Activated naive CD4-positive, alpha-beta T cell (primary cell): ENCODE measurements at places on chromosomes 5 and 9.

DNA sequence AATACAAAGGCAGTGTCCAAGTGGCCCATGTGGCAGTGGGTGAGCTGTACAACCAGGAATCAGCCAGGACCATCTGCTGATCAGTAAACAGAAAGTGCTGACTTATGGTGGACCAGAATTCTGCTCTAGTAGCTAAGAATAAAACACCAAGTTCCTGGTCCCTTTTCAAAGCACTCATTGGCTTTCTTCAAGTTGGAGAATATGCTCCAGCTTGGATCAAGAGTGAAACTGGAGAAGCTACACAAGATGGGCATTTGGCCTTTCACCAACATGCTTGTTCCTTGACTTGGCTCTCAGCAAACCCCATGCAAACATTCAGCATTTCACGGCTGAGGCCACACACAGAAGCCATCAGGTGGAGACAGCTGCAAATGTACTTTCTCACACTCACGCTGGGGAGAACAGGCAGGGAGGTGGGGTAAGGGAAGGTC lies 32.1 kb downstream of the MARCHF3 start:
- no peak for DNase-seq

DNA sequence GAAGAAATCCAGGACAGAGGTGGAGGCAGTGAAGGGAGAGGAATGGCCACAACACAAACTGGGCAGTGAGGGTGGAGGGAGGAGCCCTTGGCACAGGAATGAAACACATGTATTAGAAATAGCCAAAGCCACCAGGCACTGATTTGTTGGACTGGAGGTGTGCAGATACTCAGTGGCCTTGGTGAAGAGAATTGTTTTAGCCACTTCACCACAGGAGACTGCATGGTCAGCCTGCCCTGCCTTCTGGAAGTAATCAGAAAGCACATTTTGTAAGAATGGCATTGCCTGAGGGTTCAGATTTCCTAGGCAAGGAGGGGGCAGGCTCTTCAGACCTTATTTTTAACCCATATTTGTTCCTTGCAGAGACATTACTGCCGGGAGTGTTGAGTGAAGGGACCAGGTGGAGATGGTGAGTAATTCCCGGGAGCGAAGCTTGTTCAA lies 2.2 kb downstream of the SGCD start:
- no peak for DNase-seq

DNA sequence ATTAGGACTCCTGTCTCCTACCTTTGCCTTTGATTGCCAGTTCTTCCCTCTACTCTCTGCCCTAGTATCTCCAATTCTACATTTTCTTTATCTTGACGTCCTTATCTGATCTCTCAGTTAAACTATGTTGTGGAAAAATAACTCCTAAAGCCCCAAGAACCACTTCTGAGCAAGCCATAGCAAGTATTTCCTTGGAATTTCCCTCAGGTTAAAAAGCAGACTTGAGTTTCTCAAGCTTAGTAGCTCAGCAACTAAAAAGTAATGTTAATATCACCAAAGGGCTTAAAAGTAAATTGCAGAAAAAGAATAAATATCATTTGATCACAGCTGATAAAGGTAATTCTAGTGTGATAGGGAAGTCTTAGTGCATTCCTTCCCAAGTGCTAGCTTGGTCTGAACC lies 13.2 kb upstream of the HSPB3 start:
- no peak for DNase-seq

GRCh38 chr9:3650994-3651622 lies 125.3 kb upstream of the RFX3 start:
- no peak for DNase-seq

DNA sequence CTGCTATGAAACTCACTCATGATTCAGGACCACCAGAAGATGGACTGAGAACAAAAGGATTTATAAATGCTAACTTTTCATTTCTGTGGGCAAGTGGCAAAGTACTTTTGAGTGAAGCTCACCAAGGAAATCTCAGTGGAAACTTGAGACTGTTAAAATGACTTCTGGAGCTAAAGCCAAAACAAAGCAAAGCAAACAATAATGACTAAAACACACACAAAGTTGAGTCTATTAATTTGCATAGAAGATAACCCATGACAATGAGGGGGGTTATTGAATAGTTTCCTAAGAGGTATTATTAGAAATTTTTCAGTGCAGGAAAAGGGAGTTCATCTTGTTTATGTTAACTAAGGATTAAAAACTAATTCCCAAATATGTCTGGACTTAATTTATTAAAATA lies 612.8 kb upstream of the FAM174A start:
- DNase-seq = no peak

GRCh38 chr5:121550989-121551388 lies 300.7 kb upstream of the FTMT start:
- no peak for DNase-seq
